T-helper 17 cell (primary cell): ENCODE measurements at places on chromosomes 3 and 15. TPM values are rescaled to one million over a fixed set of nuclear protein-coding genes. Genes with fewer than 3 reads are reported as not detected.

The GALNT15 gene
- 0.42 TPM for total RNA-seq

The ERICH6 gene
- 1.6 TPM for total RNA-seq

The SPINT1 gene
- total RNA-seq: 4.1 TPM

The ALPK3 gene
- total RNA-seq: 0.15 TPM

DNA sequence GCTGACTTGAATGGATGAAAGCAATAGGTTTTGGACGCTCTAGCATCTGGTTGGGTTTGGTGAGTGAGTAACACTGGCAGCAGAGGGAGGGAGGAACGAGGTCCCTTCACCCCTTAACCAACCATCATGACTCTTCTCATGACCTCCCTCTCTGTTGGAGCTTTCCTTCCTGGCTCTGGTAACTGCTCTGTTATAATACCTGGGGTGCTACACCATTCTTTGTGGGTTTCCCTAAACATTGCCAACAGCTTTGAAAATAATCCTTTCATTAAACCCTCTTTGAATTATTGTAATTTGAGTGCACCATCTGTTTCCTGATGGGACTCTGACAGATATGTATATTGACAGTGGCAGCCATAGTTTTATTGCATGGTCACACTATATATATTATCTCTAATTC, 146.2 kb upstream of the PTPRG start:
- H3K4me3 ChIP-seq: no peak overlapping the region
- H3K27ac ChIP-seq: no peak overlapping the region
- H3K4me1 ChIP-seq: peaks cover under 1% of the 10 kb centered on the region
- no peak for DNase-seq
- H3K27me3 ChIP-seq: no peaks in the 10 kb centered on the region

DNA sequence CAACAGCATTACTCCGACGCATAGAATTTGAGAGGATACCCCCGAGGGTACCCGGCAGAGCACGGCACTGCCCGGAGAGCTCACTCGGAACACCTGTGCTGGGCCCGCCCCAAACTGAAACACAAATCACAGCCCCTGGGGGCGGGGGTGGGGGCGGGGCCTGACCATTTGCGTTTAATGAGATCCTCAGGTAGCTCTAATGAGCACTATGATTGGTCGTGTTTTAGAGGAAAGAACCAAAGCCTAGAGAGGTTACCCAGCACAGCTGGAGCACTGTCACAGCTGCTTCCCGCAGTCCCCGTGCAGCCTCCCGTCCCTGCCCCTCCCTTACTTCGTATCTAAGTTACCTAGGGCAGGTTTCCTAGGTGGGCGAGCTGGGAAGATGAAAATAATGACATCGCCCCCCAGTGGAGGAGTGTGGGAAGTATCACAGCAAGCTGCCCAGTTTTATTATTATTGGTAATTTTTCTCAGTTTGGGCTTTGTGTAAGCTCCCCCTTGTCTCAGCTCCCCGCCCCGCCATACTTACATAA, 187.1 kb downstream of the PDE8A start:
- peak overlapping the region; percentile 50 for H3K4me3 ChIP-seq
- no peaks in the 10 kb centered on the region for H3K36me3 ChIP-seq
- no peaks in the 10 kb centered on the region for H3K4me1 ChIP-seq
- peak; percentile 39 for DNase-seq
- H3K27me3 ChIP-seq: peaks cover 37% of the 10 kb centered on the region
- no peak overlapping the region for H3K27ac ChIP-seq

GRCh38 chr15:24075420-24076089, 388.4 kb upstream of the NDN start:
- no peak overlapping the region for H3K4me3 ChIP-seq
- no peak for DNase-seq
- H3K4me1 ChIP-seq: no peaks in the 10 kb centered on the region
- no peaks in the 10 kb centered on the region for H3K27me3 ChIP-seq
- no peak overlapping the region for H3K27ac ChIP-seq

DNA sequence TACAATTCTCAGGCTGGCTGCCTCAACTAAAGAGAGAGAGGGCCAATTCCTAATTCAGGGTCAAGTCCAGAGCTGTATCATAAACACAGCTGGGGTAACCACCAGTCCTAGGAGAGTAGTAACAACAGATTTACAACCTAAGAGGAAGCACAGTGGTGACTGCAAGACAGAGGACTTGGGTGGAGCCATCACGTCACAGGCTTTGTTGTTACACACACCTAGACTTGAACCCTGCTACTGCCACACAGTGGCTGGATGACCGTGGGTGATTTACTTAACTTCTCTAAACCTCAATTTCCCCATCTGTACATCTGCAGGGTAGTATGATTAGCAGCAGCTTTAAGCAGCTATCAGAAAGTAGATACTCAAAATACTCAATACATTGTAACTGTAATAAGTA, 78.6 kb downstream of the MYLK start:
- H3K36me3 ChIP-seq: peaks cover 2% of the 10 kb centered on the region
- no peak overlapping the region for H3K27ac ChIP-seq
- peaks cover 30% of the 10 kb centered on the region for H3K27me3 ChIP-seq
- no peak for DNase-seq
- no peaks in the 10 kb centered on the region for H3K4me1 ChIP-seq

- H3K36me3 ChIP-seq: peaks cover 4% of the 10 kb centered on the region
- H3K27me3 ChIP-seq: no peaks in the 10 kb centered on the region
- H3K27ac ChIP-seq: no peak overlapping the region
- no peak overlapping the region for H3K4me3 ChIP-seq
Observed at GRCh38 chr15:67782691-67782991, 42.7 kb upstream of the SKOR1 start.

- no peak overlapping the region for H3K27ac ChIP-seq
- no peaks in the 10 kb centered on the region for H3K27me3 ChIP-seq
- H3K4me3 ChIP-seq: no peak overlapping the region
- H3K4me1 ChIP-seq: no peaks in the 10 kb centered on the region
Observed at GRCh38 chr15:37014137-37014536, 86.2 kb downstream of the MEIS2 start.
